ENCODE measurements at places on chromosomes 11 and 22.

GRCh38 chr11:67698247-67698646 is 23.8 kb upstream of the ALDH3B2 start:
- DNase-seq, result no peak

- no peak for DNase-seq
Measured at GRCh38 chr11:61545341-61545740, 35.5 kb downstream of the SYT7 start.

DNA sequence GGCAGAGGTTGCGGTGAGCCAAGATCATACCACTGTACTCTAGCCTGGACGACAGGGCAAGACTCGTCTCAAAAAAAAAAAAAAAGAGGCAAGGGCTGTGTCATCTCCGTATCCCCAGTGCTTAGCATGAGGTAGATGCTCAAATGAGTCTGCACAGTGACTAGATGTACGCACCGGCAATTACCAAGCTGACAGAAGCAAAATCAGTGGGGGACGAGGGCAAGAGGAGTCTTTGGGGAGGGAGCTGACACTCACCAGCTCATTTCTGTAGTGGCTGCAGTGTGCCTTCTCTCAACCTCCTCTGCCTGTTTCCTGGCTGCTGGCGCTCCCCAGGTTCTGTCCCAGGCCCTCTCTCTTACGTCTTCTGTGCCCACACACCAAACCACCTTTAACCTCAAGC is 69.9 kb downstream of the PACSIN2 start:
- DNase-seq, result no peak

- no peak for DNase-seq
Measured at GRCh38 chr11:90204832-90205646, 17.8 kb downstream of the CHORDC1 start.

GRCh38 chr22:41197038-41197972 is 7.8 kb upstream of the L3MBTL2 start:
- peak; percentile 55 for DNase-seq

DNA sequence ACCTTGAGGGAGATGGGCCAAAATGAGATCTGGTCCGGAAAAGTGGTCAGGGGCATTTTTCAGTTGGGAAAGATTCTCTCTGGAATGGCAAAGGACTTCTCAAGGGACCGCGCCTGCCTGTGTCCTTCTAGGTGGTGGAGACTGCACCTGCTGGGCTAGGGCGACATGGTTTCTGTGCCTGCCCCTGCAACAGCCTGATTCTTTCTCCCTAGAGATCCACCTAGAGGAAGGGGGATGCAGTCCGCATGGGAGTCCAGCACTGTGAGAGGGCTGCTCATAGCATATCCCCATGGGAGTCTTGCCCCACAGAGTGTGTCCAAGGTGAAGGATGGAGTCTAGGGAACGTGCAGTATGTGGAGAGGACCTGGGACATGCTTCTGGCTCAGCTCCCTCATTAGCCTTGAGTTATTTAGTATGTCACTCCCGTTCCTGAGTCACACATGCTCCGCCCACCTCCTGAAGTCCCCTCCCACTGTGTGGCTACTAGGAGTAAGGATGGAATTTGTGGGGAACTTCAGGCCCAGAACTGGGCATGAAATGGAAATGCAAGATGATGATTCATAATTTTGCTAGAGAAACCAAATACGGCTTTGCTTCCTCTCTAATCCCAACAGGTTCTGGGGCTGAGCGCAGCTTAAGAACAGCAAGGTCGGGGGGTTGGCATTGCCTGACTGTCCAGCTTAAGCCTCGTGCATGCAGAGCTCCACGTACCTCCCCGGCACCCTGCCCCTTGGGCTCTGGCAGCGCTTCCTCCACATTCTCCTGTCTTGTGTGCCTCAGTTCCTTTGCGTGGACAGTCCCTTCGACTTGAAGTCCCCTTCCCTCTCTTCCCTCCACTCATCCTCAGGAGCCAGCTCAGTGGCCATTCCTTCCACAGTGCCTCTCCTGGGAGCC is 35.0 kb downstream of the GRIK4 start:
- no peak for DNase-seq

GRCh38 chr11:67238894-67239782 is 27.1 kb upstream of the GRK2 start:
- no peak for DNase-seq

GRCh38 chr11:11186249-11186648 is 166.8 kb downstream of the CSNK2A3 start:
- no peak for DNase-seq

DNA sequence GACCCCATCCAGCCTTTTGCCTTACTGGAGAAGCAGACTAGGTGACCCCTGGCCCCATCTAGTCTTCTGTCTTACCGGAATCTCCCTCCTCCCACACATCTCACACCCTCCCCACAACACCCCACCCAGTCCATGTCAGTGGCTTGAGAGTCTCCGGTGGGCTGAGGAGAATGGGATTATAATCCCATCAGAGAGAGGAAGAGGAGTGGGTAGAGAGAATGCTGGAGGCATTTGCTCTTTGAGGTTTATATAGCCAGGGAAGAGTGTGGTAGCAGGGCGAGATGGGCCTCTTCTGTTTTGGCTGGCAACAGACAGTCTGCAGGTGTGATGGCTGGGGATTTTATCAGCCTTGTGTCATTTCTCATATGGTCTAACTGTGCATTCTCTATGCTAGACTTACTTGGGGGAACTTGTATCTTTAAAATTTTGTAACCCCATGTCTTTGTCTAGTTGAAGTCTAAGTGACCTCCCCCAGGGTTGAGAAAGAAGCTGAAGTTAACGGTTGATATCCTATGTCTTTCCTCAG is 50.3 kb downstream of the GRAMD1B start:
- DNase-seq, result no peak

- no peak for DNase-seq
Measured at GRCh38 chr11:95455228-95455970, 224.4 kb upstream of the SESN3 start.

DNA sequence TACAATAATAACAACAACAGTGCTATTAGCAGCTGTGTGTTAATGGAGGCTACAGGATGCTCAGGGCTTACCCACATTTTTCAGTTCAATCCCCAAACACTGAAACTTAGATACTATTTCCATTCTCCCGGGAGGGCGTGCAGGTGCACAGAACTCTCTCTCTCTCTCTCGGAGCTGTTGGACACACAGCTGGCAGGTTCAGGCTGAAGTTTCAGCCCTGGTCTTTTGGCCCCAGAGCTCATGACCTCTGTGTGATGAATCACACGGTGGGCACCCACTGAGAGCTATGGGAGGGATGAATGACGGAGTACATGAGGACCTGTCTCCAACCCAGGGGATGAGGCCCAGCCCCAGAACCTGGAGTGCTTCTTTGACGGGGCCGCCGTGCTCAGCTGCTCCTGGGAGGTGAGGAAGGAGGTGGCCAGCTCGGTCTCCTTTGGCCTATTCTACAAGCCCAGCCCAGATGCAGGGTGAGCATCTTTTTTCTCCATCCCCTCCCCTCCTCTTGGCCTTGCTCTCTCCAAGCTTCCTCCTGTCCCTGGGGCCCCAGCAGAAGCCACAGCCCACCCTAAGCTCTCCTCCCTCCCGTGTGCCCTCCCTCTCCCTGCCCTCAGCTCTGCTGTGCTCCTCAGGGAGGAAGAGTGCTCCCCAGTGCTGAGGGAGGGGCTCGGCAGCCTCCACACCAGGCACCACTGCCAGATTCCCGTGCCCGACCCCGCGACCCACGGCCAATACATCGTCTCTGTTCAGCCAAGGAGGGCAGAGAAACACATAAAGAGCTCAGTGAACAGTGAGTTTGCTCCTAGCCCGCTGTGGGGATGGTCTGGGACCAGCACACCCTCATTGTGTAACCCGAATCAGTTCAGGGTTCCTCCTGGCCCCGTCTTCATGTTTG is 16.9 kb downstream of the CSF2RB start:
- DNase-seq, result no peak

DNA sequence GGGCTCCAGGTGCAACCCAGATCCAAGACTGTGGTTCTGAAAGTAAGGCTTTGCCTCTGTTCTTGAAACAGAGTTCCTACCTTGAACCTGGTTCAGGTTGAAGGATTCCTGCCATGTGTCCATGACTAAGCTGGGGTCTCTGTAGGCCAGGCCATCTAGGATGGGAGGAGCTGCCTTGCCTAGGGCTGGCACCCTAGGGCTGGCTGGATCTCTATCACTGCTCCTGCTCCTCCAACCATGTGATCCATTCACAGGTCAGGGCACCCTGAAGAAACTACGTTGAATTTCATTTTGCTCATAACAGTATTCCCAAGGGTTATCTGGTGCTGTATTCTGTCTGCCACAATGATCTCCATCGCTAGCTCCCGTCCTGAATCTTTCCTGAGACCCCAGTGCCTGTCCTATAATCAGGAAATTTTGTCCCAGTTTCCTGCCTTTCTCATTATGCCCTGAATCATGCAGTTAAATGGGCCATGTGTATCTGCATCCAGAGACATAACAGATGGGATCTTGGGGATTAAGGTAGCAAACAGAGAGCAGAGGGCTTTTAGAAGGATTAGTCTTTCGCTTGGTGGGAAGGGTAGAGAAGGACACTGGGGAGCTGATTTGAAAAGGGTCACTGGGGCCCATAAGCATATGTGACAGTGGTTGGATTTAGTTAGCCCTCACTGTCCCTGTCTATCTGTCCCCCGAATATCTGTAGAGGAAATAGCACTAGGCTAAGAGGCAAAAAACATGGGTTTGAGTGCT is 98.2 kb upstream of the MTMR2 start:
- DNase-seq, result no peak

DNA sequence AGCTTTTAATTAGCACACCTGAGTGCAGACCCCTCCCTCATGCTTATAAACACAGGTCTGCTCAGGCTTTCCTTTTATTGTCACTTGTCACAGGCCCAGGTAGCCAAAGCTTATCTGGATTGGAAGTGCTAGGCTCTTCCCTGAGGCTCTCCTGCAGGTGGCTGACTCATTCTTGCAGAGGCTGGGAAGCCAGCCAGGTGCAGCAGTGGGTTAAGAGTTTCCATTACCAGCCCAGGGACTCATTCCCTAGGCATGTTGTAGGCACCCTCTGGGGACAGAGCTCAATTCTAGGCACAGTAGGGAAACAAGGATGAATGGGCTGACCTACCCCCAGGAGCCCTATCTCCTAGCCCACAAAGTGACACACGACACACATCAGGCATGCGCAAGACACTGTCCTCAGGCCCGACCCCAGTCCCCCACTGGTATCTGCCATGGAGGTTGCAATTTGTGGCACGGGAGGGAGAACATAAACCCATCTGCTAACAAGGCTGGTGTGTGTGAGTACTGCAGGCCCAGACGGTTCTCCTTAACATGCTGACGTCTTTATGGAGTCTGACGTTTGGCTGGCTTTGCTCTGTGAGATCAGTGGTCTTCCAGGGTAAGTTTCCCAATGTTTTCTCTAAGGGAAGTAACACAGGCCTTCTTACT is 94.2 kb downstream of the ABTB2 start:
- peak; percentile 43 for DNase-seq

DNA sequence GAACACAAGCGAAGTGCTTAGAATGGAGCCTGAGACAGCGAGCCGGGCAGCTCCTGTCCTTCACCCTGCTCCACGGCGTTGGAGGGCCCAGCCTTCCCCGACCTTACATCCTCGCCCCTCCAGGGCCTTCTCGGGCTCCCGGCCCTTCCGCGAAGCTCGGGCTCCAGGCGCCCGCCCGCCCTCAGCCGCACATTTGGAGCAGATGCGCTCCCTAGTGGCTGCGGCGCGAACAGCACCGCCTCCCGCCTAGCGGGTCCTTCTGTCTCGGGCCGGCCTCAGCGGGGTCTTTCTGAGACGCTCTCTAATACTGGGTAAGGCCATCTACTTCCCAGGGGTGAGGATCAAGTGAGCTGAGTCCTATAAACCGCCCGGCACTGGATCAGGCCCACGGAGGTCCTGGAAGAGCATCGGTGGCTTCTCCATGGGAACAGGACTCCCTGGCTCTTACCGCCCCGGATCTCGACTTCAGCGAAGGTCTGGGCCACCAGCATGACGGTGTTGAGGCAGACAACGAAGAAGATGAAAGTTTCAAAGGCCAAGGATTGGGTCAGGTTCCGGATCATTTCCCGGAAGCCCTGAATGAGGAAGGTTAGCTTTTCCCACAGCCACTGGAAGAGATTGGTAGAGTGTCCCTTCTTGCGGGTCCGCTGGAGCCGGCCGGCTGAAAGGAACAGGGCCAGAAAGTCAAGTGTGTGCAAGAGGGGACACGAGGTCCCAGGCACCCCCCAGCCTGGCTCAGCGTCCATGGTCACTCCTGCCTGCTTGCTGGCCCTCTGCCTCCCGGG is 3.7 kb downstream of the CATSPER1 start:
- peak; percentile 43 for DNase-seq

GRCh38 chr11:66834943-66835342 is 8.3 kb upstream of the RCE1 start:
- no peak for DNase-seq

- DNase-seq, result no peak
Measured at GRCh38 chr11:3838504-3838903, 2.3 kb downstream of the RHOG start.

DNA sequence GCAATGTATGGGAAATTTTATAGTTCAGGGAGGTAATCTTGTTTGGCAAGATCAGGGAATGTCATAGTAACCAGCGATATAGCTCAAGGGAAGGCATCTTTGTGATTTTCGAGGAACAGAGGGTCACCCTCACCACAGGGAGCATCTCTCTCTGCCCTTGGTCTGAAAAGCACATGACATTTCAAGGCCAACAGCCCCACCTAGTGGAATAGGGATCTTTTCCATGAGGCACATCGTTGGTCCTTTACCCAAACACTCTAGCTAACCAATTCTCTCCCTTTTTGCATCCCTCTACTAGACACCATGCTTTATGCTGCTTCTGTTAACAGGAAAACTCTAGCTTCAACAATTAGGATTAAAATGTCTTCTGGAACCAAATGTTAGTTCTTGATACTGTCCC is 179.0 kb downstream of the GRM5 start:
- DNase-seq, result no peak

GRCh38 chr11:2247496-2247895 is 22.9 kb downstream of the ASCL2 start:
- DNase-seq, result no peak

DNA sequence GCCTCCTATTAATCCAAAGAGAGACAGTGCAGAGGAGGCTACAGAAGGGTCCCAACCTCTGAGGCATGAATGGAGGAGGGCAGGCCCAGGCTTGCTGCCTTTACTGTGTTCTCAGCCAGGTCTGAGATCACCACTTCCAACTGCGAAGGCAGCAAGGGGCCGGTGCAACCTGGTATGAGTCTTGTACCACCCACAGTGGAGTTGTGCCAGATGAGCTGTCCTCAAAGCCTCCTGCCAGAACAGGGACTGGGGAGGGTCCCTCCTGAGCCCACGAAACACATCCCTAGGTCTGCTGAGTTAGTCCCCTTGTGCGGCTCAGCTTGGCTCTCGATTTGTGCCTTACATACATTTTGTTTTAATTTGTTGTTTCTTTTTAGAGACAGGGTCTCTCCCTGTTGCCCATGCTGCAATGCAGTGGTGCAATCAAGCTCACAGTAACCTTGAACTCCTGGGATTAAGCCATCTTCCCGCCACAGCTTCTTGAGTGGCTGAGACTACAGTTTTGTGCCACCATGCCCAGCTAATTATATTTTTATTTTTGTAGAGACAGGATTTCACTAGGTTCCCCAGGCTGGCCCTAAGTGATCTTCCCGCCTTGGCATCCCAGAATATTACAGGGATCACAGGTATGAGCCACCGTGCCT is 9.3 kb downstream of the MIF start:
- DNase-seq, result no peak
